Psoas muscle (tissue), 8 donors: ENCODE measurements at places on chromosomes 3 and 15. TPM values are rescaled to one million over a fixed set of nuclear protein-coding genes. Genes with fewer than 3 reads are reported as not detected.

WNT5A gene
- polyA plus RNA-seq = 0.43 TPM

MESP2 gene
- 0.20 TPM for polyA plus RNA-seq

ETV5 gene
- polyA plus RNA-seq = 8.0 TPM

SKOR1 gene
- polyA plus RNA-seq = 0.06 TPM

XCR1 gene
- 0.07 TPM for polyA plus RNA-seq
